ENCODE measurements at places on chromosomes 6 and 20.

GRCh38 chr20:22686097-22686496 is 101.7 kb upstream of the FOXA2 start:
- no peak for DNase-seq

- DNase-seq = no peak
Observed at GRCh38 chr6:17281497-17282481, 628 bp downstream of the RBM24 start.

GRCh38 chr6:37135835-37136694 is 33.9 kb upstream of the PIM1 start:
- DNase-seq = no peak

GRCh38 chr6:52577022-52577777 is at the start of gene TRAM2:
TSS of gene TRAM2 (minus strand) at chr6:52577060. CDS start at chr6:52576915, 145 bp downstream.
- peak; percentile 42 for DNase-seq

GRCh38 chr20:23071398-23071797 is 14.7 kb downstream of the CD93 start:
- no peak for DNase-seq

Data from activated CD8-positive, alpha-beta memory T cell treated with anti-CD3 and anti-CD28 coated beads for 48 hours (primary cell).